Skin of body (tissue), 3 donors: ENCODE measurements at places on chromosomes 1 and 21. TPM values are rescaled to one million over a fixed set of nuclear protein-coding genes. Genes with fewer than 3 reads are reported as not detected.
A peak's percentile ranks its signal among the peaks of the same experiment; 100 is the strongest.

GRCh38 chr1:58006421-58007046 lies 540.0 kb downstream of the OMA1 start:
- no peak for DNase-seq

GRCh38 chr1:26021647-26022403 lies at the start of gene EXTL1:
TSS of gene EXTL1 (plus strand) at chr1:26021775. CDS start at chr1:26022647, 872 bp downstream.
- DNase-seq, result peak; percentile 56

Gene TEX38
- not detected for total RNA-seq

GRCh38 chr1:193404236-193404635 lies 217.8 kb upstream of the B3GALT2 start:
- no peak for DNase-seq

- DNase-seq, result peak; percentile 64
Measured at GRCh38 chr1:78493451-78493850, 2.7 kb downstream of the PTGFR start.

DNA sequence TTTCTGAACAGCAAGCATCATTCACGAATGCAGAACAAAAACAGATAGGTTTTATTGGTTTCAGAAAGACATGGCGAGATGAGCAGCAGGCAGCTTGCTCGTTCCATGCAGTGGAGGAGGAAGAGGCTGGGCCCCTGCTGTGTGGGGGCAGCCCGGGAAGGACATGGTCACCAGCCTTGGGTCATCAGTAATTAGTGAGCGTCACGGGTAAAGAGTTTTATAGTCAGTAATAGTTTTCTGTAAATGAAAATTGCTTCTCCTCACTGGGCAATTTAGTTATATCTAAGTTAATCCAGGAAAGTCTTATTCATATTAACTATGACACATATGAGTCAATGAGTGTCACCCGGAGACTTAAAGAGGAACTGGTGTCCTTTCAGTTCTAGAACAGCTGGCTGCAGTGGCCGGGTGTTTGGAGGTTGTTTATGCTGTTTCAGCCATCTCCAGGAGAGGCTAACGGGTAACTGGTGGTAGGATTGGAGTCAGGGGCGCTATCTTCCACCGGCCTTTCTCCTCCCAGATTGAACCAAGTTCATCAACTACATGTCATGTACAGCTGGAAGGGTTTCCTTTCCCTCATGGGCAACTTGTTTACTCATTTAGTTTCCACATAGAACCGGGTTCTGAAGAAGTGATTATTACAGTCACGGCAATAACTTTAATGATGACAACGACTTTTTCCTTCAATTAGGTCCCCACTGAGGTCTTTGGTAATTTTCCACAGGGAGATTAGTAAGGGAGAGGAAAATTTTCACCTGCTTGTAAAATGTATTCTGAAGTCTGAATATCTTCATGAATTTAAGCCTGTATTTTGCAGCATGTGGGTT lies 34.6 kb upstream of the SLC45A1 start:
- DNase-seq, result no peak

DNA sequence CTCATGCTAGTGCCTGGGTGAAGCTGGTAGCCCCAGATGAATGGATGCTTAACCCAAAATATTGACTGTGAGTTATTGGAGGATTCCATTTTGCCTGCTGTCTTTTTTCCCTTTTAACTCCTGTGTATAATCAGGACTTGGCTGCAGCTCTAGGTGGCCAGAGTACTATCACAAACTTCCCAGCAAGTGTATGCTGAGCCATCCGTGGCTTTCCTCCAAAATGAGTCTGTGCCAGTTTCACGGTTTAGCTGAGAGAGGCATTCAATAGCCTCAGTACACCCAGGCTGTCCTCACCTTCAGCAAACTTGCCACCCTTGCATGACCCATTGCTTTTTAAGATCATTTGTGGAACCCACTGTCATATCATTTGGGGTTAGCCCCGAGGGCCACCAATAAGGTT lies 5.3 kb upstream of the DPT start:
- no peak for DNase-seq

Gene GLIS1
- total RNA-seq, result 0.69 TPM

DNA sequence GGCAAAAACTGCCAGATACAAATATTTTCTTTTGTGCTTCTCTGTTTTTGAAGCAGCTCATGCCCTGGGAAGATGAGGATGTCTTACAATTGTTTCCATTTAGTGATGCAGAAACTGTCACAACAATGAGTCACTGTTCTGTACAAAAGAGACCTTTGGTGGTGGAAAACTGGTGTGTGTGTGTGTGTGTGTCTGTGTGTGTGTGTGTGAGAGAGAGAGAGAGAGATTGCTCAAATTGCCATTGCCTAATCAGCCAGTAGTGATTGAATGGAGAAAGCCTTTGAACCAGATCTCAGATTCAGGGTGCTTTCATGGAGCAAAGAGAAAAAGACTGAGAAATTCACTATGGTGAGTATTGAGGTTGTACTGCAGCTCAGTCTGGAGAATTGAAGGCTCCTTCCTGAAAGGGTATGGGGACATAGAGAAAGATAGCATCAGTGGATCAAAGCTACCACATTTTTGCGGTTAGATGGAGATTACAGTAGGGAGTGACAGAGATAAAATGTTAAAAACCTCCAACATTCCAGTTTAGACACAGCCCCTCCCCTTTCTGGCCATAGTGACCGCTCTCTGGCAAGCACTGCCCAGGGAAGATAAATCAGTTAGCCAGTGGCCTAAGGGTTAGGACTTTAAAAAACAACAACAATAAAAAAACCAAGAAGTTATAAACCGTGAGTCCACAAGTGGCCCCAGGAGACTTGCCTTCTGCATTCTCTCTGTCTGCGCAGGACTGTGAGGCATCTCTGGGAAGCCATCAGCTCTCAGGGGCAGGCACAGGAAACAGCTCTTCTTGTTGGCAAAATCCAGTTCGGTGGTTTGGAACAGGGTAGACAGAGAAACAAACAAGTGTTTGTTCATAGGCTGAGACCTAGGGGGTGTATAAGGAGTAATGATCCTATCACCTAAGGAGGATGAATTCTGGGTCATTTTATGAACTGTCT lies 406.5 kb downstream of the DUSP10 start:
- no peak for DNase-seq

DNA sequence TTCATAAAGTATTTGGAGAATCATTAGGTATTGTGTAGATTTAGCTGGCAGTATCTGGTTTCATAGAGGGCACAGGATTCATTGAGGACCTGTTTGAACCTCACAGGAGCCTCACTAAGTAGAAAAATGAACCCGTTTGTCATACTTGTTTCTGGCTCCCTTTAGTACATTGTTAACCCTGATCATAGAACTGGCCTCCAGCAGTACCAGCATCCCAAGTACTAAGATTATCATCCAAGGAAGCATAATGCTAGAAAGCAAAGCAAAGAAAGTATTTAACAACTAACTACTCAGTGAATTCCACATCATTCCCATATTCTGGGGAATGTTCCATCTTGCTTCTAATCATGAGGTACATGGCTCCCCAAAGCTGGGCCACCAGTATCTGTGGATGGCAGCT lies 54.9 kb downstream of the IVNS1ABP start:
- no peak for DNase-seq

DNA sequence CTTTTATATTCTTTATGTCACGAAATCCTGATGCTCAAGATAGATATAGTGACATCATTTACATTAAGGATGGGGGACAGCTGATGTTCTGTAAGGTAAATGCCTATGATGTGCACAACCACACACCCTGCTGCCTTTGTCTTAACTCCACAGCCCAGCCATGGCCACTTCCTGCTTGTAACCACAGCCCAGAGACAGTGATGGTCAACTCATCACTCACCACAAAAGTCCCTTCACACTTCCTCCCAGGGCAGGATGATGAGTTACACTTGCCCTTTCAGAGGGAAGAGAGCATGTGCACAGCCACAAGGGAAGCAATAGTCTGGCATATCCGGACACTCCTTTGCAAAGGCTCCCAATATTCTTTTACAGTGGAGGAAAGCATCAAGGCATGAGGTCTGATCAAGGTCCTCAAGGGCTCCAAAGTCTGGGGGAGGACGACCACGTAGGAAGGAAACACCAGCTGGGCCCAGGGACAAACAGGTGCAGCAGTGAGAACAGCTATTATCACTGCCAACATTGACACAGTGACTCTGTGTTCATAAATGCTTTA lies 53.8 kb downstream of the PLPP3 start:
- no peak for DNase-seq

DNA sequence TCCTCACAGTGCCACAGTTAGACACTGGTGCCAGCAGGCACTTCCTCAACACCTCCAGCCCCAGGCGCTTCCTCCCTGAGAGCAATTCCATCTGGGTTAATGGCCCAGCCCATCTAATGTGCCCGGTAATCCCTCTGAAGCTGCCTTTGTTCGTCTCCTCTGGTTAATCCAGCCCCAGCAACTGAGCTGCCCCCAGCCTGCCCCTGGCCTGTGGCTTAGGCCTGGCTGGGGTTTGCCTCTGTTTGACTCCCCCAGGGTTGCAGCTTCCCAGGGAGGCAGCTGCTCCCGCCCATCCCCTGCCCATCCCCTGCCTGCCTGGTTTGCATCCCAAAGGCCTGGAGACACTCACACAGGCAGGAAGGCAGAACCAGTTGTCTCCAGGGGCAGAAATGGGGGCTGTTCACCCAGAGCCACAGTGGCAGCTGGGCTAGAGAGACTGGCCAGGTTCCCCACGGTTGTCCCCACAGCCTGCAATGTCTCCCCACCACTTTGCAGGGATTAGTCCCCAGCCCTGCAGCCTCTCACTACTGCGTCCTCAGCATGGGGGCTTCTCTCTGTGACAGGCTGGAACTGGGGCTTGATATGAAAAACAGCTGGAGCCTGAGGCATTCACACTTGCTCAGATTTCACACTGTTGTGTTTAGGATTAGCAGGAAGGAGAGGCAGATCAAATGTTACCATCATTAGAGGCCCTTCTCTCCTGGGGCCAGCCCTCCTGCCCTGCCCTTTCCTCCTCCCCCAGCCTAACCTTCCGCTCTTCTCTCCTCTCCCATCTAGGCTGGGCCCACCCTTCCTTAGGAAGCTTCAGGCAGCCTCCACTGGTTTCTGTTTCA lies 120.2 kb downstream of the TLR5 start:
- peak; percentile 45 for DNase-seq

- DNase-seq, result no peak
Measured at GRCh38 chr1:114821978-114822377, 32.7 kb upstream of the SYCP1 start.

- DNase-seq, result peak; percentile 7
Measured at GRCh38 chr1:86207323-86207722, 50.8 kb upstream of the COL24A1 start.

Gene PATJ
- 34.5 TPM for total RNA-seq

GRCh38 chr1:204584699-204585372 lies 68.6 kb downstream of the MDM4 start:
- DNase-seq, result no peak

Gene LRRC38
- total RNA-seq, result 1.4 TPM

- no peak for DNase-seq
Measured at GRCh38 chr1:10117865-10118264, 85.1 kb downstream of the UBE4B start.

Gene ERI3
- 31.0 TPM for total RNA-seq

Gene CACNA1E
- total RNA-seq, result 2.4 TPM

DNA sequence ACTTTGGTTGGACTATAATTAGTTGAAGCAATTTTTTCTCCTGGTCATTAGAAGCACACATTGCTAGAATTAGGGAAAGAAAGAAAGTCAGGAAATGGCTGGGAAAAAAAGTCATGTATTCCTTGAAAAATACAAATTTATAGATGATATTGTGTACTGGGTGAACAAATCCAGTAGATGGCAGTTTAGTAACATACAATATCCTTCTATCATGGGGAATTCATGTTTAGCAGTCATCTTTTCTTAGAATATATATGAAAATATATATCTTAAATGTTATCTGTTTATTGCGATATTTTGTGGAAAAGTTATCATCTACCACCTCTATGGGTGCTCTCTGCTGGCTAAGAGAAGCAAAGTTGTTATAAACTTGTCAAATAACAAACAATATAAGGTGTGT lies 13.1 kb upstream of the ZRANB2 start:
- DNase-seq, result no peak

DNA sequence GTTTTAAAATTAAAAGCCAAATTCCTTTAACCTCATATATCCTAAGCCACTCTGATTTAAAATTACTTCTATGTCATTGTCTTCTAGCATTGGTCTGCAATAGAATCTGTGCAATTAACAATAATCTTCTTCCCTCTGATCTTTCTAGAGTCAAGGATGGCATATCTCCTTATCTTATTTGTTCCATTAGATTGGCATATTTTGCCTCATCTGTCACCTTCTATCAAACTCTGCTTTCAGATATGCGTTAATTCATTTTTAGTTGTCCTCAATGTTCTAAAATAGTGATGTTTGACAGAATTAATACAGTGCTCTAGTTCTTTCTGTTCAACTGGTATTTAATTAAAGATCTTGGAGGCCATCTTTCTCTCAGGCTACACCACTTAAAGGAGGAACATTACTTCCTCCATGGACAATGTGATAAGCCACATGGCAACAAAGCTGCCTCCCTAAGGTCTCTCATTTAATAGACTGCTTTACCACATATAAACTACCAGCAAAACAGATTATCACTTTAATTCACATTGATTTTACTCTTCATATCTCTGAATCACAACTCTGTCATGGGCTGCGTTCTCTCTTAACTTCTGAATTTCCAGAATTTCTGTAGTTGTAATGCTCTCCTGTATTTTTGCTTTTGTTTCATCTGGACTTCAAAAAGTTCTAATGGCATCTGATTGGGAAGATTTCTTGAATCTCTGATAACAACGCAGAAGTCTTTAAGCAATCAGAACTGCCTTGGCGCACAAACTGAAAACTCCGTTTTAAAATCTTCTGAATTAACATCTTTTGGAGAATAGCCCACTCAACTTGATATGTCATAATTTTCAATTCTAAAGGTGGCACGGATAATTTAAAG lies 2.8 kb downstream of the NRIP1 start:
- no peak for DNase-seq

GRCh38 chr1:48469616-48470480 lies 2.2 kb downstream of the SPATA6 start:
- peak; percentile 77 for DNase-seq

DNA sequence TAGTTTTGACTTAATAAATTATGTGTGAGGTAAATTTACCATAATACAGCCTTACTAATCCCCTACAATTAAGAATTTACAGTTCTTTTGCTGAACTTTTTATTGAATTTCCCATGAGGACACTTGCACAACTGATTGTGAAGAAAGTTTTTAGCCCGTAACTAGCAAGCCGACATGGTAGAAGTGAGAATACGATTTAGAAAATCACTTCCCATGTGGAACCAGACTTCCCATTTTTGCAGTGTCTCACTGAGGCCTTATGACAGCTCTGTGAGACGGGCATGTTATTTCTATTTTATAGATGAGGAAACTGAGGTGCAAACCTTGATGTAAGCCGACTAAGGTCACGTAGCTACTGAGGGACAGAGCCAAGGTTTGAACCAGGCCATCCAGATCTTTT lies 32.5 kb upstream of the LMO4 start:
- DNase-seq, result no peak

DNA sequence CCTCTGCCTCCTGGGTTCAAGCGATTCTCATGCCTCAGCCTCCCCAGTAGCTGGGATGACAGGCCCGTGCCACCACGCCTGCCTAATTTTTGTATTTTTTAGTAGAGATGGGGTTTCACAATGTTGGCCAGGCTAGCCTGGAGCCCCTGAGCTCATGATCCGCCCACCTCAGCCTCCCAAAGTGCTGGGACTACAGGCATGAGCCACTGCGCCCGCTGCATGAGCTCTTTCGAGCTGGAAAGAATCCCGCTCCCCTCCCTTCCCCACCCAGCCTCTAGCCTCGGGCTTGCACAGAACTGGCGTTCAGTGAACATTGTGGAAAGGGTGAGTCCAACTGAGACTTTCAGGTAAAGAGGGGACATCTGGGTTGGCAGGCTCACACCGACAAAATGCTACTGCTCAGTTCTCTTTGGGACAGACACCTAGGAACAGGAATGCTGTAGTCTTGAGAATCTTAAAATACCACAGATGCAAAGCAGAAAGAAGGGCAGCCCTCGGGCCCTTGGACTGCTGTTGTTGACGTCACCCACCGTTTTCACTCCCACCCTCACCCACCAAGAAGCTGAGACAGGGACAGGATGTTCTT lies 9.7 kb upstream of the GNG4 start:
- DNase-seq, result no peak
